ENCODE measurements at places on chromosomes 5 and 9.

DNA sequence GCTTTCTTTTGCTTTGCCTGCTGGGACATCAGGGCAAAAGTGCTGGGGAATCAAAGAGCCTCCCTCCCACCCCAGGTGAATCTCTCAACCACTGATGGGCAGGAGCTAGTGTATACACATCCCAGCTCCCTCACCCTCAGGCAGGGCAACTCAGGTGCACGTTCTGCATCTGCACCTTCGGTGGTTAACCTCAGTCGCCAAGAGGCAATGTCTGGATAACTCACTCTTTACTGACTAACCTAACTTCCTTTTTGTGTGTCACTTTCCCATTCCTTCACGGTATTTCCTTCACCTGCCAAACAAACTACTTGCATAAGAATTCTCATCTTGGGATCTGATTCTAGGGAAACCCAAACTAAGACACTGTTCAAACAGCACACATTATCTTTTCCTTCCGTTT lies 26.3 kb downstream of the CNTFR start:
- DNase-seq: no peak

- DNase-seq: no peak
These were observed 517.3 kb upstream of the TLE4 start for GRCh38 chr9:79054500-79054899.

- DNase-seq: no peak
These were observed 29.5 kb upstream of the MYO10 start for GRCh38 chr5:16965581-16965980.

- no peak for DNase-seq
These were observed 22.2 kb downstream of the SCAI start for GRCh38 chr9:125121146-125121545.

DNA sequence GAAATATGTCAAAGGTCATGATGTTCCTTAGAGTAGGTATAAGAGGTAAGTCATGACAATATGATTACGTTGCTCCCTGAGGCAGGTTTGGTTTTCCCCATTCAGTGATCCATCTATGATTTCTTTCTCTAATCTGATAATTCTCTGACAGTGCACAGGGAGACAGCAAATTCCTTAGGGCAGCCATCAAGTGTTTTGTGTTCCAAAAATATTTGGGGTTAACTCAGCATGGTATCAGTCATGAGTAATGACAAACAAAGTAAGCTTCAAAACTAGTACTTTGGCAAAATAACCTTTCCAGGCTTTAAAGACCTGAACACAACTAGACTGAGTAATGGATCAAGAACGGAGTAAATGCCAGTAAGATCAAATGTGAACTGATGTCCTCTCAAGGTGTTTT lies 55.3 kb upstream of the SPATA31E1 start:
- DNase-seq: no peak

DNA sequence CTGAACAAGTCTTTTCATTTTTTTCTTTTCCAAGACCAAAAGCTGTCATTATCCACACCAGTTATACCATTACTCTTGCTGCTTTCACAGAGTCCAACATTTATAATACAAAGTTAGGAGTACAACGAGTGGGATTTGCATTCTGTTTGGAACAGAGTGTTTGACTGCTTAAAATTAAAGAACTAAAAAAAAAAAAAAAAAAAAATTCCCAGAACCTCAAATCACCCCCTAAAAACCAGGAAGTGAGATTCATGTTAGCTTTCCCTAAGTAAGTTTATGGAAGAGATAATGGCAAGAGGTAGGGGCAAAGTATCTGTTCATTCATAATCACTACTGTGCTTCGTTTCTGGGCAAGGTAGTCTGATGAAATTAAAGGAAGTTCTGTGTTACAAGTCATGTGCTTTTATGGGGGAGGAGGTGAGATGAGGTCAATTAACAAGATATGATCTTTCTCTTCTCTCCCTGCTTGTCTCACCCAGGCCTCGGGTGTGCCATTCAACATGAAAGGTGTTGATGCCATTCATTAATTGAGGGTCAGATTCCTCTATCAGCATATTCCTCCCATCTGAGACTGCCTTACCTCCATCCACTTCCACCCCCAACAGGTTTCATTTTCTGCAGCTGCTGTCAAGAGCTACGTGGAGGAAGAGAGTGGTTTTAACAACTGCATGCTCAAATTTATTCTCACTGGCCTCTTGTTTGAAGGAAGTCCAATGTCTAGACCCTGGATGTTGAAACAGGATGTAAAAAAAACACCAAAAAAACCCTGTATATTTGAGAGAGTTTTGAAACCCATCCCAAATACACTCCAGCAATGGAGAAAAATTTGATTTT lies 58.1 kb downstream of the MARCHF3 start:
- DNase-seq: no peak

- DNase-seq: no peak
These were observed 352.6 kb upstream of the TRPC7 start for GRCh38 chr5:136717917-136718316.

DNA sequence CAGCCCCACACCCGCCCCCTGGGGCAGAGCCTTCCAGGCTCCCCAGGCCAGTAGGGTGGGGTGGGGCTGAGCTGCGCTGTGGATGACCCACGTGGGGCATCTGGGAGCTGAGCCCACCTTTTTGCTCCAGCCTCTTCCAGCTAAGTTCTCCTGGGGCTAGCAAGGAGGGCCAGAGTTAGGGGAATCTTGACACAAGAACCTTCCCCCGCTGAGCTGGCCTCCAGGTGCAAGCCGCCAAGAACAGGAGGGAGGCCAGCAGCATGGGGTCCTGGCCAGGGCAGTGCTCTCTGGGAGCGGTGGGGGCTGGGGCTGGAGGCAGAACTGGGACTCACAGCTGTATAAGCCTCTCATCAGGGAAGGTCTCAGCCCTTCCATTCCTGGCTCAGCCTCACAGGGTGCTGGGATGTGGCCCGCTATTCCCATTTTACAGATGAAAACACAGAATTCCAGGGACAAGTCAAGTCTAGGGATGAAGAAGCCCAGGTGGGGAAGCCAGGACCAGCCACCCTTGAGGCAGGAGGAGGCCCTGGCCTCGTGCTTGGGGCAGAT lies 21.5 kb downstream of the SARDH start:
- DNase-seq: no peak
